ENCODE measurements at places on chromosomes 1 and 21. TPM values are rescaled to one million over a fixed set of nuclear protein-coding genes. Genes with fewer than 3 reads are reported as not detected.

DNA sequence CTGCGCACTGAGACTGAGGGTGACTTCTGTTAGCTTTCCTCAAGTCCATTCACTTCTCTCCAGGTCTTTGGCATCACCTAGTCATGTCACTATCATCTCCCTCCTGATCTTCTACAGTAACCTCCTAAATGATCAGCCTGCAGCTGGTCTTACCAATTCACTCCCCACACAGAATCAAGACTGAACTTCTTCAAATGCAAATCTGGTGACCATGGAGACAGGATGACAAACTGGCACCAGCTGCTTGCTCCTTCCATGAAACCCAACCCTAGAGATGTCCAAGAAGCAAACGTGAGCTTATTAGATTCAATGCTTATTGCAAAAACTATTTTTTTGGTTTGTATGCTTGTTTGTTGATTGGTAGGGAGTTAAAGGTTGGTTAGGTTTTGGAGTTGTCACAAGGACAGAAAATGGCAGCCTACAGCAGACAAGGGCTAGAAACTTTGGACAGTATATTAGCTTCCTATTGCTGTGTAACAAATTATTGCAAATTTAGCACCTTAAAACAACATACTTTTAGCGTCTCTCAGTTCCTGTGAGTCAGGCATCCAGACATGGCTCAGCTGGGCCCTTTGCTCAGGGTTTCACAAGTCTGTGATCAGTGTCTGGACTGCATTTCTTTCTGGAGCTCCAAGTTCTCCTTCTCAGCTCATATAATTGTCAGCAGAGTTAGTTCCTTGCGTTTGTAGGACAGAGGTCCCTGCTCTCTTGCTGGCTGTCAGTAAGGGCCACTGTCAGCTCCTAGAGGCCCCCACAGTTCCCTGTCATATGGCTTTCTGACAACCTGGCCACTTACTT, 53.3 kb upstream of the GJA8 start:
- DNase-seq = no peak

DNA sequence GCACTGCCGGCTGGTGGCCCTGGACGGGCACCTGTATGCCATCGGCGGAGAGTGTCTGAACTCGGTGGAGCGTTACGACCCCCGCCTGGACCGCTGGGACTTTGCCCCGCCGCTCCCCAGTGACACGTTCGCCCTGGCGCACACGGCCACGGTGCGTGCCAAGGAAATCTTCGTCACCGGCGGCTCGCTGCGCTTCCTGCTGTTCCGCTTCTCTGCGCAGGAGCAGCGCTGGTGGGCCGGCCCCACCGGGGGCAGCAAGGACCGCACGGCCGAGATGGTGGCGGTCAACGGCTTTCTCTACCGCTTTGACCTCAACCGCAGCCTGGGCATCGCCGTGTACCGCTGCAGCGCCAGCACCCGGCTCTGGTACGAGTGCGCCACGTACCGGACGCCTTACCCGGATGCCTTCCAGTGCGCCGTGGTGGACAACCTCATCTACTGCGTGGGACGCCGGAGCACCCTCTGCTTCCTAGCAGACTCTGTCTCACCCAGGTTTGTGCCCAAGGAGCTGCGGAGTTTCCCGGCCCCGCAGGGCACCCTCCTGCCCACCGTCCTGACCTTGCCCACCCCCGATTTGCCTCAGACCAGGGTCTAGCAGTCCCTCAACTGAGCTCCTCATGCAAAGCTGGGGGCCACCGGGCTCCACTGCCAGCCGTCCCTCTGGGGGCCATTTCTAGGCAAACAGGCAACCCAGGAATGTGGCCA, 2.1 kb downstream of the KLHDC7A start:
- DNase-seq = no peak

- DNase-seq = peak; percentile 45
Observed at GRCh38 chr1:203069030-203069747, 16.6 kb downstream of the MYOG start.

GRCh38 chr1:43056981-43057391, 98.3 kb upstream of the SLC2A1 start:
- DNase-seq = no peak

- no peak for DNase-seq
Observed at GRCh38 chr1:50968821-50969610, 1.0 kb upstream of the CDKN2C start.

GJB3 gene
- 0.26 TPM for polyA plus RNA-seq

PLA2G5 gene
- not detected for polyA plus RNA-seq

DNA sequence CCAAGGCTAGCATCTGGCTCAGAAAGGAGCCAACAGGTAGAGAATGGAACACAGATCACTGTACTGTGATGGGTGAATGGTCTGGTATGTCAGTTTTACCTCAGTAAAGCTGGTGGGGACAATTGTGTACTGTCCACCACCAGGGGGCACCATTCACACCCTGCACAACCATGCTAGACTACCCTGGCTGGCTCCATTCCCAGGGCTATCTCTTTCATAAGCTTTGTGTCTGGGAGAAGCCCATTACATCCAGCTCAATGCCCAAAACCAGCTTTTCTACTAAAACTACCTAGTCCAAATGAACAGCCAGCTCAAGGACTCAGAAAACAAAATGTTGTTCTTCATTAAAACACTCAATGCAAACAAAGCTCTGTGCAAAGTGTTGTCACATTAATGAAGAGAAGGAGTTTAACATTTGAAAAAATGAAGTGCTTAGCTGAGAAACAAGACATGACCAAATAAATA, 62.0 kb upstream of the RASAL2 start:
- DNase-seq = peak; percentile 71

- no peak for DNase-seq
Observed at GRCh38 chr1:66503841-66504470, 30.0 kb upstream of the SGIP1 start.

BLACAT1 gene
- 2.9 TPM for polyA plus RNA-seq

DNA sequence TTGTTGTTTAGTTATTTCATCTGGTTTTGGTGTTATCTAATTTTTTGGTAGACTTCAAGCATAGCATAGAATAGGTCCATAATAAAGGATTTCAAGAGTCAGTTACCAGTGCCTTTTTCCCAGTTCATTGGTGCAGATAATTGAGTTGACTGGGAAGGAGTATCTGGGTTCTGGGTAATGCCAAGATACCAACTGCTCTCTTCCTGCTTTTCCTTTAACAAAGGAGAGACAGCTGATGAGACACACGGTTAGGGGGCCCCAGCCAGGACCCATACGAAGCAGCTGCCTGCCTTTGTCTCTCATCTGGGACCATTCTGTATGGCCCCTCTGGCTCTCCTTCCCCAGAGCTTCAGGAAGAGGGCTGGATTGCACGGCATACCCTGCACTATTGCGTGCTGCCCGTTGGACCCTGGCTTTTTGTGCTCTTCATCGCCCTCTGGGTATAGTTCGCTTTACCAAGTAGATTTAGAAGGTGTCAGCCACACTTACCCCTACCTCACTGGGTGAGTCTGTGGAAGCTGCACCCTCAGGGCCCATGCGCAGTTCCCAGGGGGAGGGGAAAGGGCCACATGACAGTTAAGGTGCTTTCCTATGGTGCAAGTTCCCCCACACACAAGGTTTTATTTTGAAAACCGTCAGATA, 7.0 kb downstream of the NAV1 start:
- DNase-seq = no peak

GUCA2A gene
- not detected for polyA plus RNA-seq

GRCh38 chr1:87200875-87201638, 127.6 kb upstream of the LMO4 start:
- DNase-seq = no peak

- no peak for DNase-seq
Observed at GRCh38 chr1:70227439-70227838, 6.3 kb downstream of the SRSF11 start.

DNA sequence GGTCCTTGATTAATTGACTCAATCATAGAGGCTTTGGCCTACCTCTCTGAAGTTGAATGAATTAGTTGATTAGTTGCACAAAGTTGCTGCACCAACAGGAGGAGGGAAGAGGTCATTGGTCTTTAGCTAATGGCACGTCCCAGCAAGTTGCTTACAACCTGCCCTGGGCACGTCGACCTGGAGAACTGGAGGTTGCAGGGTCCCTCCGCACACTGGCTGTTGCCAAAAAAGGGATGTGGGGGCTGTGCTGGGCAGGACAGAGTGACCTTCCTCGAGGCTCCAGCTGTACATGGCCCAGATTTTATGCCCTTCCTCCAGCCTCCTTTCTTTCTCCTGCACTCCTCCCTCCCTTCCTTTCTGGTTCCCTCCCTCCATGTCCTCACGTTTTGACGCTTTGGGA, 230.3 kb upstream of the VAMP3 start:
- no peak for DNase-seq

DNA sequence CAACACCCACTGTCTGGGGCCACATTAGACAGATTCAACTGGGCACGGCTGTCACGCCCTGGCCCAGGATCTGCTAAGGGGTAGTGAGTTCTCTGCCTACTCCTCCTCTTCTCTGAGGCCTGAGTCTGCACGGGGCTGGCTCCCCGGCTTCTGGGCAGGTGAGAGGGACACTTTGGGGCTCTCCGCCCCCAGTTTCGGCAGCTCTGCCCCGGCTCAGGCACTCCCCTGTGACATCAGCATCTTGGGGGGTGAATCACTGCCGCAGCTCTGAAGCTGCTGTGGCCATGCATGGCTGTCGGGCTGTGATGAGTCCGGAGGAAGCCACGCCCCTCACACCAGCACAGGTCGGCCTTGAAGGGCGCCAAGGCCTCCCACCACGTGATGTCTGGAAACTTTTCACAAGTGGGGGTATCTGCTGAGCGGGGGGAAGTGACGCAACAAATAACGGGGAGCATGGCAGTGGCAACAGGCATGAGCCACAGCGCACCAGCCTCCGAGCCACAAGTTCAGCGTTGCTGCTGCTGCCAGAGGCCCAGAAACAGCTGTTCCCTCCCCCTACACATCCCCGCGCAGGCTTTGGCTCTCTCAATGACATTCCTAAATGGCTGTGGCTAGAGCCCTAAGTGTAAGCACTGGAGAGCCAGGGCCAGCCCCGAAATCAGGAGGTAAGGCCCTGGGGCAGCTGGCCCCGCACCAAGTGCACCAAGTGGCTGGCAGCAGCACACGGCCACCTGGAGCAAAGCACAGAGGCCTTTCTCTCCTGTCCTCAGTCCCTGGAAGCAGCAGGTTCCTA, 26.3 kb downstream of the ZBTB17 start:
- no peak for DNase-seq

ASCL5 gene
- 0.31 TPM for polyA plus RNA-seq

OR2L13 gene
- not detected for polyA plus RNA-seq

DNA sequence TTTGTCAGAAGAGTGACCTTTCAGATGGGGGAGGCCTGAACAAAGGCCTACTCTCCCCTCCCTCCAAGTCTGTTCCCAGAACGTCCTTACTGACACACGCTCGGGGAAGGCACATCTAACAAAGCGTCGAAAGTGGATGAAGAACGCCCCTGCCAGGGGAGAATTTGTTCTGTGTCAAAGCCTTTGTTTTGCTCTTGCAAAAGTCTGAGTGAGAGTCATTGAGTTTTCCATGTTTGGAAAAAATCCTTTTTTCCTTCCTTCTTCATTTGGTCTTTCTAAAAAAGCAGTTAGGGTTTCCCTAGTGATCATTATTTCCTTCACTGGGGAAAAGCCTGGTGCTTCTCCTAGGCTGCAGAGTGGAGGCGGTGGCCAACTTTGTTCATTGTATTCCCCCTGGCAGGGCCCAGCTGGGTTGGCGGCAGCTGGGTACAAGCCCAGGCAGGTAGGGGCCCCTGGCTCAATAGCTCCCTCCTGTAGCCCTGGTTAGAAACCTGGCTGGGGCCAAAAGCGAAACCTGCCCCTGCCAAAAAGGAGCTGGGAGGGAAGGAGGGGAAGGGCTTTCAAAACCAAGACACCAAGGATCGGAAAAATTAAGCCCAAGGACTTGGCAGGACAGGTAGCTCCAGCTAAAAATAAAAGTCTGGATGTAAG, 81.1 kb downstream of the ITPKB start:
- DNase-seq = no peak

SCMH1 gene
- polyA plus RNA-seq = 39.9 TPM

CHRNB2 gene
- 0.60 TPM for polyA plus RNA-seq

DNA sequence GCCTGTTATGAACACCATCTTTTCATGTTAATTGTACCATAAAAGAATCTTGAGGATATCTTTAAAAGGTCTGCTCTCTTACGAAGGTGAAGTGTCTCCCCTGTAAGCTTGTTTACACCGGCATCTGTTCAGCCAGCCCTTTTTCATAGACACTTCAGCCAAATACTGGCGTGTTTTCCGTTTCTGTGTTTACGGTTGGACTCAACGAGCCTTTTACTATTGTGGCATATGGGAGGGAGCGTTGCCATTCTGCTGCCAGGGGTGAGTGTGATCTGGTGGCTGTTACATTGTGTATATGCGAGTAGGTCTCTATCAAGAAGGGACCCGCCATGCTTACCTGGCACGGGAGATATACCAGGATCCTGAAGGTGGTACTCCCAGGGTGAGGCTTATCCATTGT, 433.8 kb downstream of the CAMTA1 start:
- DNase-seq = no peak

DNA sequence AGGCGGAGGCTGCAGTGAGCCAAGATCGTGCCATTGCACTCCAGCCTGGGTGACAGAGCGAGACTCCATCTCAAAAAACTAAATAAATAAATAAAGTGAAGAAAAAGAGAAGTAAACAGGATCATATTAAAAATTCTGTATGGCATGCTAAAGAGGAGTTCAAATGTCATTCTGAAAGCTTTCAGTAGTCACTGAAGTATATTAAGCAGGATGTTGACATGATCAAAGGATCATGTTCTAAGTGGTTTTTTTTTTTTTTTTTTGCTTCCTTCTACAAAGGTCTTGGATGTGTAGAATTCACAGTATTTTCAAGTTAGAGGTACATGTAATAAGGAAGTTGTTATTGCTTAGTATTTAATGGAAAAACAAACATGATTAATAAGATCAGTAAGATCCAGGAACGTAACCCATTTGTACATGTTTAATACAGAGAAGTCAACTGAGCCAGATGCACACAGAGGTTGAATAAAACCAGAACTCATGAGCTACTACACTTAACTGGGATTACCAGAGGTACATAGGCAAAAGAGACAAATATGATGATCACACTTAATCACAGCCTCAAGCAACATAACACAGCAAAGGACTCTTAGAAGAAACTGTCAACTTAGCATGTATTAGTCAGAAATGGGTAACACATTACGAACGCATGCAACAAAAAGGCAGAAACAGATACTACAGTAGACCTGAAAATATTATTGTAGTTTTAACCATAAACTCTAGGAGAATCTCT, 12.2 kb downstream of the CDC42BPA start:
- no peak for DNase-seq

DNA sequence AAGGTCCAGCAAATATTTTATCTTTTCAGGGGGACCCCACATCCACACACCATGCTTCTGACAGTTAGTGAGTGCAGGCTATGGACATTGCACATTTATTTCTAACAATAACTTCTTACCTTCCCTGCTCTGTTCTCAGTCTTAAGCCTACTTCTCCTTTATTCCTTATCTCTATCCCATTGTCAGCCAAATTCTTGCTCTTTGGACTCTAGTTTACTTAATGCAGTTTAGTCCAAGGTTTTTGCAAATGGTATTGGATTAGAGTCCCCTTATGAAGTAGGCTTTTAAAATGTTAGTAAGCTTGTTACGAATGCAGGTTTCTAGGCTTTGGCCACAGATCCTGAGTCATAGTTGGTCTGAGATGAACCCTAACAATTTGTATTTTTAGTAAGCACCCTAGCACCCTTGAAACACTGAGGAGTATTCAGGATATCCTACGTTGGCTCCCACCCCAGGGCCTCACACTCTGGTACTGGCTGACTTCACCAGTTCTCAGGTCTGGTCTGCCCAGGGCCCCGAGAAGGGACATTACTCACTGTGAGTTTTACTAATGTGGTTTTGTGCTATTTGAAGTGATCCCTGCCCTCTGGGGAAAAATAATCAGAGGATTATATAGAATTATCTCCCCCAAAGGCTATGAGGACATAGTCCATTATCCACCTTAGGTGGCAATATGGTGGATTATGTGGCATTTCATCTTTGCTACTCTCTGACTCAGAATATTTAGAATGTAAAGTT, 239.5 kb downstream of the TGFB2 start:
- no peak for DNase-seq

GBP7 gene
- 0.17 TPM for polyA plus RNA-seq

CD5L gene
- polyA plus RNA-seq = not detected
